ENCODE measurements at places on chromosomes 13 and 19.

DNA sequence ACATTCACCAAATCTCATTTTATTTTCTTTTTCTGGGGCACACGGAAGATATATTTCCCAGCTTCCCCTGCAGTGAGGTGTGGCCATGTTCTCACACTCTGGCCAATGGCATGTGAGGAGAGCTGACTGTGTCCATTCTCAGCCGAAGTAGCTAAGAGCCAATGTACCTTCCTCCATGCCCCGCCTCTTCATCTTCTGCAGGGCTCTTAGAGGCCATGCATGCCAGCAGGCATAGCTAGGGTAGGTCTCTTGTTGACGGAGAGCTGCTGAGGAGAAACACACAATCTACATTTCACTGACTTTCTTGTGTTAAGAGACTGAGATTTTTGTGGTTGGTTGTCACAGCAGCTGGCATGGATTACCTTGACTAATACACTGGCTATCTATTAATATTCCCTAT is 9.8 kb upstream of the MICU2 start:
- DNase-seq = no peak

- no peak for DNase-seq
These were observed 7.3 kb upstream of the TYROBP start for GRCh38 chr19:35915443-35915842.

- DNase-seq = no peak
These were observed 117.4 kb downstream of the TNFRSF19 start for GRCh38 chr13:23687614-23688013.

- peak; percentile 93 for DNase-seq
These were observed at the start of gene HSH2D for GRCh38 chr19:16143399-16144215. Gene HSH2D (plus strand): TSS chr19:16143685. CDS start chr19:16148751, 5,066 bp downstream.

- DNase-seq = no peak
These were observed 7.9 kb upstream of the C1QTNF9 start for GRCh38 chr13:24301434-24301833.

DNA sequence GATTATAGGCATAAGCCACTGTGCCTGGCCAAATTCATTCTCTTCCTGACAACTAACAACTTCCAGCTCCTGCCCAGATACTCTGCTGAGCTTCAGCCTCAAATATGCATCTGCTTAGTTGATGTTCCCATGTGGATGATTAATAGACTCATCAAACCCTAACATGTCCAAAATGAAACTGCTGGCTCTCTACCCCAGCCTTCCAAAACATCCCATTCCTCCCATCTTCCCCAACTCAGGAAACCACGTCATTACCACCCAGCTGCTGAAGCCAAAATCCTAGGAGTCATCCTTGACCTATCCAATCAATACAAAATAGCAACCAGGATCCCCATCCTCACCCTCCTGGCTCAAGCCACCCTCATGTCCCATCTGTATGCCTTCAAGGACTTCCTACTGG is 20.9 kb downstream of the POU2F2 start:
- DNase-seq = no peak

DNA sequence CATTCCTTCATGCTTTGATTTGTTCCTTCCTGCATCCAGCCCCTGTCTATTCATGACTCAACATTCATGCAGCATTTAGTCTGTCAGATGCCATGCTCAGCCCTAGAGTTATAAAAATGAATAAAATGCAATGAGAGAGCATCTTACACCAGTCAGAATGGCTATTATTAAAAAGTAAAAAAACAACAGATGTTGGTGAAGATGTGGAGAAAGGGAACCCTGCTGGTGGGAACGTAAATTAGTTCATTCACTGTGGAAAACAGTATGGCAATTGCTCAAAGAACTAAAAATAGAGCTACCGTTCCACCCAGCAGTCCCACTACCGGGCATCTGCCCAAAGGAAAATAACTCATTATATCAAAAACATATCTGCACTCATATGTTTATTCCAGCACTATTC is 70.0 kb upstream of the GTF3A start:
- DNase-seq = no peak

DNA sequence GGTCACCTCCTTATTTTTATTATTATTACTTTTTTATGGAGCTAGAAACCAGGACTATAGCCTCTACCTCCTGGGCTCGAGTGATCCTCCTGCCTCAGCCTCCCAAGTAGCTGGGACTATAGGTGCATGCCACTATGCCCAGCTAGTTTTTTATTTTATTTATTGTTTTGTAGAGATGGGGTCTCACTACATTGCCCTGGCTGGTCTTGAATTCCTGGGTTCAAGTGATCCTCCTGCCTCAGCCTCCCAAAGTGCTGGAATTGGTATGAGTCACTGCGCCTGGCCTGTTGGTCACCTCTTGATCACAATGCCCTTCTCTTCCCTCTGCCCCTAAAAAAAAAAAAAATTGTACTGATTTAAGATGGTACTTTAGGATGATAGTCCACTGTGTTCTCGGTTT is 20.4 kb downstream of the MRPS12 start:
- DNase-seq = no peak

DNA sequence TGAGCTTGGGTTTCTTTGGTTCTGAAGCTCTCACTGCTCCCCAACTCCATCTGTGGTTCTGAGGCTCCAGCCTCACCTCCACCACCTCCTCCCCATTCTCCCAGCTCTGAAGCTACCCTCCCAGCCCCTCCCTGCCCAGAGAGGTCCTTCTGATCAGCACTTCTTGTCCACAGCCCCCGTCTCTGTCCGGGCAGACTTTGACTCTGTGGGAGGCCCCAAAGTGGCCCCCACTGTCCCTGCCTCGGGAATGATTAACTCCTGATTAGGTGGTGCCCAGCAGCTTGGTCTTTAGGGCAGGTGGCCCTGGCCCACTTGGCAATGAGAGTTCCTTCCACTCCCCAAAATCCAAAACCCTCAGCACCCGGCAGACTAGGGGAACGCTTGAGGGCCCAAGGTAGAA is 14.4 kb downstream of the EVI5L start:
- no peak for DNase-seq

DNA sequence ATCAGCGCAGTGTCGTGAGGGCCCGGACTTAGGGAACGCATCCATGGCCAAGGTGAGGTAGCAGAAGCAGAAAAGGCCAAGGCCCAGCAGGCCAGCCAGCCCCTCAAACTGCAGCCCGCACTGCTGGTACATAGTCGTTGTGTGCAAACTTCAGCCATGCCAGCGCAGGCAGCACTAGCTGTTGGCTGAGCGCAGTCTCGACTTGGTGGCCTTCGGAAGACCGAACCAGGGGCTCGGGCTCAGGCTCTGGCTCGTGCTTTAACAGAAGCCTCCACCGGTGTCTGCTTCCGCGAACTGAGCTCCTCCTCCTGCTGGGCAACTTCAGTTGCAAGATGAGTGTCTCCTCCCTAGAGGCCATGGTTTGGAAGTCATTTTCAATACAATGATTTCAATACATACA is 157.5 kb downstream of the DNAJC15 start:
- no peak for DNase-seq

- no peak for DNase-seq
These were observed 8.8 kb downstream of the DAZAP1 start for GRCh38 chr19:1416014-1416841.

GRCh38 chr13:110652764-110653163 is 37.4 kb downstream of the NAXD start:
- no peak for DNase-seq

GRCh38 chr13:73141292-73141771 is 82.5 kb downstream of the KLF5 start:
- no peak for DNase-seq

DNA sequence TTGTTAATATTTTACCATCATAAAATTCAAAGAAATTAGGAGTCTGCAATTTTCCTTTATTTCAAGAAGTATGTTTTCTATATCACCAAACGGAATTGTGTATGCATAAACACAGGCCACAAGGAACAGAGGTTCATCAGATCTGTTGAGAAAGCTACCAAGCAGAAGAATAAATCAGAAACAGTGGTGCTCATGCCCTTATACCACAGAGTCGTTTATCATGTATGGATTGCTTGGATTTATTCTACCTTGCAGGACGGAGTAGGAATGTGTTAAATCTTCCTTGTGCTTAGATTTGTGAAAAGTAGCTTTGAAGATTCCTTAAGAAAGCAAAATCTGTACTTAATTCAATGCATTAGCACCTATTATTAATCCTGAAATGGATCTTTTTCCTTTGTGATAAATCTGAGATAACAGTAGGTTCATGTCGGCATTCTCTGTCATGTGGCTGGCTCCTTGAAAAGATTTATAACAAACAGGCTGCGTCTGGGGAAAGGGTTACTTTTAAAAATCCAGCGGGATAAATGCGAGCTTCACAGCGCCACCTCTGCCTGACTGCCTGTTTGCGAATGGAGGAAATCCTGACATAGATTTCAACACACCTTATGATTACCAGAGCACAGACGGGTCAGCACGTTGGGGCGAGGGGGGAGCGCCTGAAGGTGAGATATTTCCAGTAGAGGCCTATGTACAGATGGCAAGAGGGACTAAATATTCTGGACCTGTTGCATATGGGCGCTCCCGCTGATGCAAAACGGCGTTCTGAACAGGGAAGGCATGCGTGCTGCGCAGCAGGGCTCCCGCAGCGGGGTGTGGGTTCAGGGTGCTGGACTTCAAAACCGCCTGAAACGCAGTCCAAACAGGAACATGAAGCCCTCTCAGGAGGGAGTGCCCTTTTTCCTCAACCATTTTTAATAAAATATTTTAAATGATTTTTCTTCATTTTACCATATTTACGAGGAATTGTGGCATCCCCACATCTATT is 445.5 kb upstream of the SGCG start:
- no peak for DNase-seq

GRCh38 chr13:97124206-97124605 is 97.9 kb upstream of the MBNL2 start:
- DNase-seq = no peak

DNA sequence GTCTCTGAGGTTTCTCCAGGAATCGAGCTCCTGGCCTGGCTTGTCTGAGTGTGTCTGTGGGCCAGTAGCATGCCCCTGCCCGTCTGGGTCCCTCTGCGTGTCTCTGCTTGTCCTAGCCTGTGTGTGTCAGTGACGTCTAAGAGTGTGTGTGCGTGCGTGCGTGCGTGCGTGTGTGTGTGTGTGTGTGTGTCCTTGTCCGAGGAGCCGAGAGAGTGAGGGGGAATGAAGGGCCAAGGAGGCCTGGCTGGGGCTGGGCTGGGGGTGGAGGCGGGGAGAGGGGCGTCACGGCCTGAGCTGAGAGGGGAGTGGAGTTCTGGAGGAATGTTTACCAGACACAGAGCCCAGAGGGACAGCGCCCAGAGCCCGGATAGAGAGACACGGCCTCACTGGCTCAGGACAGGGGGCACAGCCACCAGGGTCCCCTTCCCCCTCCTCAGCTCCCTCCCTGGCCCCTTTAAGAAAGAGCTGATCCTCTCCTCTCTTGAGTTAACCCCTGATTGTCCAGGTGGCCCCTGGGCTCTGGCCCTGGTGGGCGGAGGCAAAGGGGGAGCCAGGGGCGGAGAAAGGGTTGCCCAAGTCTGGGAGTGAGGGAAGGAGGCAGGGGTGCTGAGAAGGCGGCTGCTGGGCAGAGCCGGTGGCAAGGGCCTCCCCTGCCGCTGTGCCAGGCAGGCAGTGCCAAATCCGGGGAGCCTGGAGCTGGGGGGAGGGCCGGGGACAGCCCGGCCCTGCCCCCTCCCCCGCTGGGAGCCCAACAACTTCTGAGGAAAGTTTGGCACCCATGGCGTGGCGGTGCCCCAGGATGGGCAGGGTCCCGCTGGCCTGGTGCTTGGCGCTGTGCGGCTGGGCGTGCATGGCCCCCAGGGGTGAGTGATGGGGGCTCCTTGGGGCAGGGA is at the start of gene AXL:
Gene AXL (plus strand): TSS at position 609 of the 893 bp plus-strand sequence. CDS start 170 bp downstream, at position 779.
- no peak for DNase-seq

- DNase-seq = no peak
These were observed 6.8 kb upstream of the DNAAF3 start for GRCh38 chr19:55173186-55173713.

GRCh38 chr19:13398780-13399726 is 107.2 kb downstream of the CACNA1A start:
- DNase-seq = no peak

DNA sequence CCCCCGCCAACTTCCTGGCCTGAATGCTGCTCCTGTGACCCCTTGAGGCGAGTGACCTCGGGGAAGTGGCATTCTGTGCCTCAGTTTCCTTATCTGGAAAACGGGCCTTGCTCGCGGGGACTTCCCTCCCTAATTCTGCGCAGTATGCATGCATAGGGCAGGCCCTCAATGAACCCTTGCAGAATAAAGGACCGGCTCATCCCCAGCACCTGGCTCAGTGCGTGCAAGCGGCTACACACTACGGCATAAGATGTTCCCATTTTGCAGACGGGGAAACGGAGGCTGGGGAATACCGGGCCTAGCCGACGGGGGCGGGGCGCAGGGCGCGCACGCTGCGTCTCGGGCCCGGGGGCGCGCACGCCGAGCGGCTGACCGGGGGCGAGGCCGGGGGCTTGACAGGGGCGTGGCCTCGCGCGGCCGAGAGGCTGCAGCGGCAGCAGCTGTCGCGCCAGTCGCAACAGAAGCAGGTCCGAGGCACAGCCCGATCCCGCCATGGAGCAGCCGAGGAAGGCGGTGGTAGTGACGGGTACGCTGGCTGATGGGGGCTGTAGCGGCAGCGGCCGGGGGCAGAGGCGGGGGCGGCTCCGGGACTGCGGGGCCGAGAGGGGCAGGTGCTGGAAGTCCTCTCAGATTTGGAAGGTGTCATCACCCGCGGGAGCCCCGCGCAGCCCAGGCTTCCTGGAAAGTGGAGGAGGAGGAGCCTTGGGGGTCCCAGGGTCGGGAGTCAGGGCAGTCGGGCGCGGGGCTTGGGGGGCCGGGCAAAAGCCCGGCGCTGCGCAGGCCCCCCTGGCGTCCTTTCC is at the start of gene PGPEP1:
Gene PGPEP1 (plus strand): TSS at position 409 of the 800 bp plus-strand sequence. CDS start 84 bp downstream, at position 493.
- peak; percentile 79 for DNase-seq

- DNase-seq = peak; percentile 35
These were observed 12.1 kb upstream of the FCGBP start for GRCh38 chr19:39946532-39946931.

DNA sequence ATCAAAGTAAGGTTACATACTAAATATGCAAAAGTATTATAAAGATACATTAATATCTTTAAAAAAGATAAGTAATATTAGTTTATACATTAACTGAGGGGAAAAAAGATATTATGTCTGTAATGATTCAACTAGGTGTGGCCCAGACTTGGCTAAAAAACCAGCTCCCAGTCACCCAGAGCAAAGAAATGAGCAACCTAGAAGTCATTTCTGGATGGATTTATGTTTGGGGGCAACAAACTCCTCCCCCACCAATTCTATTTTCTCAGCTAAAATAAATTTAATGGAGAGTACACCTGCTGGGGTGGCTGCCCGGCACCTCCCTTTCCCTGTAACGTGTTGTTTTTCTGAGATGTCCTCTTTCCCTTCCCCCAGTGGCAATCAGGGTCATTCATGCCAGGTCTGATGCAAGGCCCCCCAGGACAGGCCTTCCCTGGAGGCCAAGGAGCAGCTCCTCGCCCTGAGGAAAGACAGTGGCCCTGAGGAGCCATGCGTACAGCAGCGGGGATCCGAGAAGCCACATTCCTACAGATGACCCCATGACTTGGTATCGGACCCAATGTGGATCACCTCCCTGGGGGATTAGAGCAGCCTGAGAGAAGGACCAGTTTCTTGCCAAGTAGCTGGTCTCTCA is 78.6 kb upstream of the DOCK9 start:
- DNase-seq = no peak

- DNase-seq = peak; percentile 71
These were observed at the start of gene IL27RA for GRCh38 chr19:14031719-14032480. Gene IL27RA (plus strand): TSS chr19:14031762. CDS start chr19:14031873, 111 bp downstream.

Data from HL-60 (cell line).